Stimulated activated CD4-positive, alpha-beta T cell treated with anti-CD3 and anti-CD28 coated beads, Interleukin-15, amount 100 ng/mL, for 1 hour (primary cell): ENCODE measurements at places on chromosomes 1 and 21.

GRCh38 chr1:156958247-156958714, 37.8 kb downstream of the LRRC71 start:
- DNase-seq: no peak

- DNase-seq: no peak
Observed at GRCh38 chr21:41615613-41616012, 107.7 kb upstream of the TMPRSS2 start.

GRCh38 chr1:1441002-1441888, 5.8 kb downstream of the VWA1 start:
- peak; percentile 57 for DNase-seq

GRCh38 chr1:47559944-47560695, 122.3 kb downstream of the FOXD2 start:
- no peak for DNase-seq

GRCh38 chr1:58206749-58207148, 339.8 kb downstream of the OMA1 start:
- no peak for DNase-seq

DNA sequence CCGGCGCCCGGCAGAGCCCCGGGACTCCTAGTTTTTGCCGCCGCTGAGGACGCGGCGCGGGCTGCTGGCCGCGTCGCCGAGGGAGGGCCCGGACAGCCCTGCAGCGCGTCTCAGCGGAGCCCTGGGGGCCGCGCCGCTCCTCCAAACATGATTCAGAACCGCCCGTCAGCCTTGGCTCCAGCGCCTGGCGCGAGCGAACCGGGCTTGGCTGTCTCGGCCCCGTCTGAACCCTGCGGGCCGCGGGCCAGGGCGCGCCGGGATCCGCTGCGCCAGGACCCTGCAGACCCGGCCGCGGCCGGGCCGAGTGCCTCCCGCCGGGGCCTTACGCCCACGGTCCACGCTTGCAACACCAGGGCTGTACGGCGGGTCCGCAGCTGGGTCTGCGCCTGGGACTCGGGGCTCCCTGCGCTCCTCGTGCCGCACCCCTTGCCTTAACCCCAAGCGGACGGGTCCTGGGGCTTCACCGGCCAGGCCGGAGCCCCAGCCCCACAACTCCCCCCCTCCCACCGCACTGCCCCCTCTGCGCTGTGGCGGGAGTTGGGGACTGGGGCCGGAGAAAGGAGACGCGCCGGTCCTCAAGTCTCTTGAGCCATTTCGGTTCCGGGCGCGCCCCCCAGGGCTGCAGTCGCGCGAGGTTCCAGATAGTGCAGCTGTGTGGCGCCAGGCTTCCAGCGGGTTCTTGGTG, 48.4 kb upstream of the CD34 start:
- no peak for DNase-seq

DNA sequence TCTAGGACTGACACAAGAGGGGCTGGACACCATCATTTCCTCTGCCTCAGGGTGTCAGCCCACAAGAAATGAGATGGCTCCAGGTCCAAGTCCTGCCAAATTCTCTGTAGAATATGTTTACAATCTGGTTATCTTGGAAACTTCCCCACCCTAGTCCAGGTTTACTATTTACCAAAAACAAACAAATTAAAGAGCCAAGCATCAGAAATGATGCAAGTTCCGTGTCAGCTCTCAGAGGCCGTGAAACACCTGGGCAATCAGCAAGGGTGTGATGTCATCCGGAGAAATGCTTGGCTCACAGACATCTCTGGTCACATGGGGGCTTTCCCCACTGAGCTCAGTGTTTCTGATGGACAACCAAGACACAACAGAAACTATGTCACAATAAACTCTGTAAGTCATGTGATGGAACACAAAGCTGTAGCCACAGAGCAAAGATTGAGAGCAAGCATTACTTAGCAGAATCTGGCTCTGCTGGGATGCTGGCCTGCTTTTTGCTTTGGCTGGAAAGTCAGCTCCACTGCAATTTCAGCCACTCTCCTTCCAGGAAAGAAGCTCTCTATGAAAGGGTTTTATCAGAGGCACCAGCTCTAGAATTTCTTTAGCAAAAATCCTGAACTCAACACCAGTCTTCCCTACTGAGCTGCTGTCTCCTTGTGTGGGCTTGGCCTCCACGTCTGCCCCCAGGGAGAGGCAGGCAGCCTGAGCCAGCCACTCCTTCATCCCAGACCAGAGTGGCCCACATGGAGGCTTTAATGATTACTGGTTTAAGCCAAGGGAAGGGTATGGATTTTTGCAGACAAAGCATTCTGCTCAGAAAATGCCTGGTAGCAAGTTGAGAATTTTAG, 55.9 kb downstream of the NENF start:
- no peak for DNase-seq

DNA sequence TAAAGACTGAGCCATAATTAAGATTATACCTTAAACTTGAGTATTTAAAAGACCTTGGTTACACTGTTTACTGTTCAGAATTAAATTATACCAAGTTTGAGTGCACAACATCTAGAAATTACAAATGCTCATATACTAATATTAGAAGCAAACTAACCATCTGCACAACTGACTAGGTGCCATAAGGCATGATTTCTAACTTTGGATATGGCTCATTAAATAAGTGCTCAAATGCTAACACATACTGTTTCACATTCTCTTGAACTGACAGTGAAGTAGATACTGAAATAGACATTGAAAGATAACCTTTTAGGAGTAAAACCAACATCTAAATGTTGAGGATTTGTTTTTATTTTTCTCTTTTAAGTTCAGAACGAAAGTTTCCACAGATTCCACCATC, 74.1 kb downstream of the PRKAA2 start:
- no peak for DNase-seq

GRCh38 chr1:28280977-28281381, 21.7 kb downstream of the SESN2 start:
- no peak for DNase-seq

DNA sequence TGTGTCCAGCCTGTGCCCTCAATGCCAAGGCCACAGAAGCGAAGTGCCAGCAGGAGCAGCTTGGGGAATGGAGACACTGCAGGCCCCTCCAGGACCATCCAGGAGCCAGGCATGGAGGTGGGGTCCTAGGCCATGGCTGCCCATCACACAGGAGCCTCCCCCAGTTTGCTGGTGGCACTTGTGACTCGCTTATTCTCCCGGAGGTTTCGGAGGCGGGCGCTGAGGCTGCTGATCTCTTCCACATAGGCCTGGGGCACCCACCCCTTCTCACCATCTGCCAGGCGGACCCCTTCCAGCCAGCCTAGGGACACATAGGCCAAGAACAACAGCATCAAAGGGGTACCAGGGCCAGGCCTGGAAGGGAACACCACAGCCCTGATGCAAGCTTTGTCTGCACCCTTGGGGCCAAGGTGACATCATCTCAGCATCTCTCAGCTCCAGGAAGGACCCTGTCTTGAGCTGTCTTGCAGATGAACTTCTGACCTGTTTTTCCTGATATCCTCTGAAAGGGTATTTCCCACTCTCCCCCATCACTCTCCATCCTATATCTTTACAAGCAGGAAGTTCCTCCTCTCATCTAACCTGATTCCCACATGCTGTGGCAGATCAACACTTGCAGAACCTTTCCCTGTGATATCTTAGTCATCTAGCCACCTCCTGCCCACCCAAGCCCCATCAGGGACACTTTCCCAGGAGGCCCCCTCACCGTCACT, 13.9 kb downstream of the ARHGEF19 start:
- no peak for DNase-seq

GRCh38 chr1:15628003-15628402, 10.7 kb downstream of the DDI2 start:
- no peak for DNase-seq

- no peak for DNase-seq
Observed at GRCh38 chr1:221669441-221669840, 72.4 kb downstream of the DUSP10 start.

DNA sequence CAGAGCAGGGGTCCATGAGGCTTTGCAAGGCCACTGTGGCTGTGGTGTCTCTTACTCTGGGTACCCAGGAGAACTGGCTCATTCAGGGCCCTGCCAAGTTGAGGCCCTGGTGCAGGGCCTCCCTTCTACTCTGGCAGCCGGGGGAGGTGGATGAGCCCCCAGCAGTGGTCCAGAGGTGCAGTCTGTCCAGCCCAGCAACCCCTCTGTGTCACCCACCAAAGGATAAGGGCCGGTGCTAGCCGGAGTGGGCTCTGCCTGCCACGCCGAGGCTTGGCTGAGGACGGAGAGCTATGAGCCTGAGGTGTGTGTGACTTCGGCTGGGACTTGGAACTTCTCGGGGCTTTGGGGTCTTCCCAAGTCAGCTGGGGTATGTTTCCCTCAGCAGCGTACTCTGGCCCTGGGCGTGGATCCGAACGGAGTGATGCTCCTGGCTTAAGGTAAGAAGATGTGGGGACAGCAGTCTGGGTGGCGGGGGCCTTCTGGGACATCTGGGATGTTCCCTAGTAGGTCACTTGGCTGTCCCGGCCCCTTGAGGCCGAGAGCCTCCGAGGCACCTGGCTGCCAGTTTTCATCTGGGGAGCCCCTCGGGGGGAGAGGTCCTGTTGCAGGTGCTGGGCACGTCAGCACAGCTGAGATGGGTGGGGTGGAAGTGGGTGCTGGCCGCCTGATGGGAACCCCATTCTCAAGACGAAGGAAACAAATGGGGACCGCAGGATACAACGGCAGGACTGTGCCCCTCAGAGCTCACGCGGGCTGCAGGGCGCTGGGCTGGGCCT, 25.9 kb downstream of the RUNX3 start:
- no peak for DNase-seq

DNA sequence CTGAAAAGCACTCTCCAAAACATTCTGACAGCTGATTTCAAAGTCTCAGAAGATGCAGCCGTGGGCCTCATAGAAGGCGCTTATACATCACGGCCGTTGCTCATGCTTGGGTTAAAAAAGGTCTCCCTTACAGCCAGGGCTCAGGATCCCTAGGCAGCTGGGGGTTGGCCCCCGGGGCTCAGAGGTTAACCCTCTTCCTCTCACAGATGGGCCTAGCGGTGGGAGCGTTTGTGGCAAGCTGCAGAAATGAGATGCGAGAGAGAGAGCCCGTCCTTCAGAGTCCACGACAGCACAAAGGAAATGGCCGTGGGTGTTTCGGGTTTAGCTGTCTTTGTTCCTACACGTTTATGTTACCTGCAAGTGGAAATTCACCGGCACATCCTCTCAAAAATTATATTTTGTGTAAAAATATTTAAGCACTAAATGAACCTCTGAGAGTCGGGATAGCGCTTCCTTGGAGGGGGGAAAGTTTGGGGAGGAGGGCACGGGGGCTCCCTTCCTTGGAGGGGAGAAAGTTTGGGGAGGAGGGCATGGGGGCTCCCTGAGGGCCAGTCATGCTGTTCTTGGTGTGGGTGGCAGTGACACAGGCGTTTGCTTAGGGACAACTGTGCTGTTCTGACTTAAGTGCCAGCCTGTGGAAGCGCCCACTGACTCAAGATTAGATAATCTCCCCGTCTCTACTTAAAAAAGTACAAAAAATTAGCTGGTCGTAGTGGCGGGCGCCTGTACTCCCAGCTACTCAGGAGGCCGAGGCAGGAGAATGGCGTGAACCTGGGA, 20.5 kb upstream of the PRDM15 start:
- DNase-seq: no peak

GRCh38 chr1:212207118-212207517, 78.1 kb upstream of the PPP2R5A start:
- no peak for DNase-seq

- no peak for DNase-seq
Observed at GRCh38 chr1:192266645-192267044, 50.1 kb upstream of the RGS21 start.

DNA sequence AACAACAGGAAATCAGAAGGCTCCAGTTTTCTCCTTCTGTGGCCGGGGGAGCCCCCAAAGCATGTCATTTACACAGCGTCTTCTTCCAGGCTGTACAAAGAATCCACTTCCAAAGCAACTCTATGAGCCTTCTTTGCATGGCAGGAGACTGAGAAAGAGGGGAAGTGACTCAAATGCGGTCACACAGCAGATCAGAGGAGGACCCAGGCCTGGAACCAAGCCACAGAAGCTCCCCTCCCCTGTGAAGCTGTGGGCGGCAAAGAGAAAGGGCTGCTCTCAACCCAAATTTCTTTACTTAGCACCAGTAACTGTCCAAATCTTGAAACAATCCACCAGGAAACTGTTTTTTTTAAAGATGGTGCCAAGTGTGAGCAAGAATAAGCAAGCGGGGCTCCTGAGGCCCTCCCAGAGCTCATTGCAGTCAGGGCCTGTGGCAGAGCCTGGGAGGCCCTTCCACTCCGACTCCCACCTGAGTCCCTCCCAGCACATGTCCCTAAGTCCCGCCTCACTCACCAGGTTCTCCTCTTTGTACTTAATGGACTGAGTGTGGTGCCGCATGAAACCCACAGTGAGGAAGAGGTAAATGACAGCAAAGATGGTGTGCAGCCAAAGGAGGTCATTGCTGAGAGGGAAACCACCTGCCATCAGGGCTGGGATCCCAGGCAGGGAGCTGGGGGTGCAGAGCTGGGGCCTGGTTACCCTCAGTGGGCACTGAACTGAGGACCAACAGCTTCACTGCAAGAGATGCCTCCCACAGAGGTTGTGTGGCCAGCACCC, 15.9 kb downstream of the TMEM63A start:
- DNase-seq: peak; percentile 43

DNA sequence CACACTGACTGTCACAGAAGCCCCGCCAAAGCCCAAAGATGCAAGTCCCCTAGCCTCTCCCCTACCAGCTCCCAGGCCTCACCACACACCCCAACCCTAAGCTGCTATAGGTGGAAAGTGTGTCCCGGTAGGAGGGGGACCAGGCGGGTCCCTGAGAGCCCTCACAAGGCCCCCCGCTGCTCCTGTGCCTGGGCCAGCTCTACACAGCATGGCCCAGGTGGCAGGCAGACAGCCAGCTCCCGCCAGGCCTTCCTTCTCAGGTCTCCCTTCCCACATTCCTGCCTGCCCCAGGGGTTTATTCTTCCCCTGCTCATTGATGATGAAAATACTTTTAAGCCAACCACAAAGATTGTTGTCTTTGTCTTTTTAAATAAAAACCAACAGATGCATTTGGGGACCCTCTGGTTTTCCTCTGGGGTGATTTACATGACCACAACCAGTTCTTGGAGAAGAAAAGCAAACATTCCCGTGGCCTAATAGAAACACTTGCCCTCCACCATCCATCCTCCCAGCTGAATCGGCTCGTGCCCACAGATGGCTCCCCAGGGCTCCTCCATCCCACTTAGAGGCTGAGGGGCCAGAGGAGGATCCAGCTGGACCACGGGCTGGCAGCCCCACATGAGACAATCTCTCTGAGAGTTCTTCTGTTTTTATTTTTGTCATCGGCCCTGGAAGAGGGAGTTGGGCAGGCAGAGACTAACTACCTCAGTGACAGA, 93.1 kb downstream of the DMRTB1 start:
- no peak for DNase-seq

DNA sequence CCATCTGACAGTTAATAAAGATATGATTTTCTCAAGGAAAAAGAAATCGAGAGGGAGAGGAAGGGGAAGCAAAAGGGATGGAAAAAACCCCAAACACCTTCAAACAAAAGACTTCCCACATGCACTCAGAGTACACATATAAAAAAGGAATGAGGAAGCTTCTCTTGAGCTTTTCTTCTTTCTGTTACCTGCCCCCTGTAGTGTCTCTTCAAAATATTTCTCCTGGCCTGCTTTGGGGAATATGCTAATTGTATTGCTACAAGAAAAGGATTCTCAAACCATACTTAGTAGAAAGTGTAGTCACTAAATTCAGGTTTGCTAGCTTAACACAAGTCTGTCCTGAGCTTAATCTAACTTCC, 58.7 kb downstream of the KIF14 start:
- no peak for DNase-seq
